Dermis microvascular lymphatic vessel endothelial cell (primary cell): ENCODE measurements at places on chromosomes 11 and 22. TPM values are rescaled to one million over a fixed set of nuclear protein-coding genes. Genes with fewer than 3 reads are reported as not detected.

DNA sequence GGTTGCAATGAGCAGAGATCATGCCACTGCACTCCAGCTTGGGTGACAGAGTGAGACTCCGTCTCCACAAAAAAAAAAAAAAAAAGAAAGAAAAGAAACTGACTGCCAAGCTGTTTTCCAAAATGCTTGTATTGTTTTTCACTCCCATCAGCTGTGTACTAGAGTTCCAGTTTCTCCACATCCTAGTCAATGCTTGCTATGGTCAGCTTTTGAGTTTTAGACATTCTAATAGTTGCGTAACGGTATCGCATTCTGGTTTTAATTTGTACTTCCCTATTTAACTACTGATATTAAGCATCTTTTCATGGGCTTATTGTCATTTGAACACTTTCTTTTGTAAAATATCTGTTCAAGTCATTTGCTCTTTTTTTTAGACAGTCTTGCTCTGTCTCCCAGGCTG lies 55.7 kb downstream of the TSPAN18 start:
- DNase-seq = no peak

DNA sequence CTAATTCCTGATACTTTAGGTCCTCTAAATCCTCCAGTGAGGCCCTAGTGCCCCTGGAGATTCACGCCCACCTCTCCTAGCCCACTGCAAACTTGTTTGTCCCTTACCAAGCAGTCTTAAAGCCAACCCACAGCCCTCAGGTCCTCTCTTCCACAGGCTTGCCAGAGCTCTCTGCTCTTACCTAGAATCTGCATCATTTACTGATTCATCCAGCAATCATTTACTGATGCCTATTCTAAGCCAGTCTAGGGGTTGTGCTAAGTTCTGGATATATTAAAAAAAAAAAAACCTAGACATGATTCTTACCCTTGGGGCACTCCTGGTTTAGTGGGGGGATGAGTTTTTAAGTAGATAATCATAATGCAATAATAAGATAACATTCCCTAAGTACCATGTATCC lies 43.0 kb upstream of the PLET1 start:
- no peak for DNase-seq

DNA sequence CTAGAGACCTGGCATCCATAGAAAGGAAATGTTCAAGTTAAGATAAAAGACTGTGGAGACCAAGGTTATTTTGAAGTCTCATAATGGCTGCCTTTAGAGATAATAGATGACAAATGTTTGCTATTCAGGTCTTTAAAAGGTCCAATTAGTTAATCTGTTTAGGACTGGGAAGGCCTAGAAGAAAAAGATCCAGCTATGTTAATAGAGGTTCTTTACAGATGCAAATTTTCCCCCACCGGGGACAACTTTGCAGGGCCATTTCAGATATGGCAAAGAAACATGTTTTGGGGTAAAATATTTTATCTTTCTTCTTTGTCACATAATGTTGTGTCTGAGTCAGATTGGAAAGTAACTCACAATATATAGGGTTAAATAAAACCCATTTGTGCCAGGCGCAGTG lies 3.1 kb upstream of the APOBEC3G start:
- no peak for DNase-seq

DNA sequence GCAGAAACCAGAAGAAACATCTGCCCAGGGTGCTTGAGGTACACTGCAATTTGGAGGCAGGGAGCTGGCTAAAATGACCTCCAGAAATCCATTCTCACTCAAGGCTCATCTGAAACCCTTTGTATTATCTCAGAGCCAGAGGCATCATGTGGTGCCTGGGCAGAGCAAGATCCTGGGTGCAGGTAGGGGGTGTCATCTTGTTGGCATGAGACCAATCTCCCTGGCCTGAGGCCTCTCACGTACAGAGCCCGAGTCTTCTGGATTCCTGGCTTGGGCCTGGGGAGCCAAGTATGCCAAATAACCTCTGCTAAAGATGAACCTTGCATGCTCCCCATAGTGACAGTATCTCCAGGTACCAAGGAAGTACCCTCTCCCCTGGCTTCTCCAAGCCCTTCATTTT lies 2.4 kb downstream of the LMO1 start:
- DNase-seq = no peak

Gene COPB1
- total RNA-seq = 204 and 211 TPM in 2 replicates

DNA sequence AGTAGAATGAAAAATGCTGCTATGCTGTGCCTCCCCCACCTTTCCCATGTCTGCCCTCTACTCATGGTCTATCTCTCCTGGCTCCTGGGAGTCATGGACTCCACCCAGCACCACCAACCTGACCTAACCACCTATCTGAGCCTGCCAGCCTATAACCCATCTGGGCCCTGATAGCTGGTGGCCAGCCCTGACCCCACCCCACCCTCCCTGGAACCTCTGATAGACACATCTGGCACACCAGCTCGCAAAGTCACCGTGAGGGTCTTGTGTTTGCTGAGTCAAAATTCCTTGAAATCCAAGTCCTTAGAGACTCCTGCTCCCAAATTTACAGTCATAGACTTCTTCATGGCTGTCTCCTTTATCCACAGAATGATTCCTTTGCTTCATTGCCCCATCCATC lies 14.9 kb upstream of the HBE1 start:
- DNase-seq = no peak

DNA sequence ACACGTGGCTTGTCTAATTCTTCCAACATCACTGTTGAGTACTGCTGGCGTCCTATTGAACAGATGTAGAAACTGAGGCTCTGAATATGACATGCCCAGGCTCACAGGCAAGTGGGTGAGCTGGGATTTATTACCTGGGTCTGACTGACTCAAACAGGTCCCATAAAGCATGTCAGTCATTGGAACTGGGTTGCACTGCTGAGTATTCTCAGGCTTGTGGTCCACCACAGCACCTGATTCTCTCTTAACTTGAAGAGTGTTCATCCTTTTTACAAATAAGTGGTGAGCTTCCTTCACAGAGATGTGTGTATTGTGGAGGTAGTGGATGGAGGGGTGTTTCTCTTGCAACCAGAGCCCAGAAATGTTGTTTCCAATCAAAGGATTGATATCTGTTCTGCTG lies 44.5 kb downstream of the SC5D start:
- no peak for DNase-seq

Gene GGT1
- 6.9 and 23.0 TPM in 2 replicates for total RNA-seq

DNA sequence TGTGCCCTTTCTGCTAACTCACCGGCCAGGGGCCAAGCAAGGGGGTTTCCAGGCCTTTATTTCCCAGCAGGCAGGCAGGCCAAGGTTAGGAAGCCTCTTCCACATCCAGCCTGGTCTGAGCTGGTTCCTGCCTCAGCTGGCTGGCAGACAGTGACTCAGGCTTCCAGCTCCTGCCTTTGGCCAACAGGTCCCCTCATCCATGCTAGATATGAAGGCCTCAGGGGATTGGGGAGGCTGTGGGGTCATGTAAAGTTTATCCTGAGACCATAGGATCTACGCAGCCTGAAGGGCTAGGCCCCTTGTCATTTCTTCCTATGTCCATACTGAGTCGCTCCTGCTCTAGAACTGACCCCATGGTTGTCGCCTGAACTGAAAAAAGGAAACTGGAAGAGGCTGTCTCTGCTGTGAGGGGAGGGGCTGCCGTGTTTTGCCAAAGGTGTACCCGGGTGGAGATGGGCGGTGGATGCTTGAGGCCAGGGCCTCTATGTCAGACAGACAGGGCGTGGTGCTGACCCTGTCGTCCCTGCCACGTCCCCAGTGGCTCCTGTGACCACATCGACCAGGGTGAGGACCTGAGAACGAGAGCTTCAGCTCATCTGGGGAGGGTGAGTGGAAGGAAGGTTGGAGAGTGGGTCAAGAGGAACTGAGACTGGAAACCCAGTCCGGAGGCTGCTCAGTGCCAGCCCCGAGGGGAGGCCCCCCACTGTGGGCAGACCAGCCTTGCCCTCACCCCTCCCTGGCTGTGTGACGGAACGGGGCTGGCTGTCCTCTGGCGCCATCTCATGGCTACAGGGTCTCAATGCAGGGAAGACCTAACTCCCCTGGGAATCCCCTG lies 17.0 kb downstream of the P2RY6 start:
- peak; percentile 62 for DNase-seq

- no peak for DNase-seq
Observed at GRCh38 chr11:96179905-96180304, 163.1 kb downstream of the MAML2 start.

Gene MAP6
- total RNA-seq = 0.26 and 0.51 TPM in 2 replicates

- DNase-seq = peak; percentile 75
Observed at GRCh38 chr11:36744375-36745168, 146.5 kb upstream of the RAG2 start.

DNA sequence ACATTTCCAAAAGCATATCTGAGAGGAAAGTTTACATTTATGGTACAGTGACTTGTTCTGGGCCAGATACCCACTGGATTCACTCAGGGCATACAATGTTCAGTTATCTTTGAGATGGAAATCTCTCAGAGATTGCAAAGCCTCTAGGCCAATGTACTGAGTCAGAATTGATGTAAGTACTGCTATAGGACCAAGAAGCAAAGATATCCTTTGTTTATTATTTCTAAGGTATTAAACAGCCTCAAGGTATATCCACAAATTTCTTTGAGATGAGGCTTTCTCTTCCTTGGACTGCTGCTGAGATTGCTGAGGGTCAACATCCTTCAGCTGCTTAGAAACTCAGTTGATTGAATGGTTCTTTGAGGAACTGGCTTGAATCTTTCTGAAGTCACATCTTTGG lies 484.0 kb downstream of the METTL15 start:
- DNase-seq = no peak

- no peak for DNase-seq
Observed at GRCh38 chr11:126862664-126863243, 137.8 kb downstream of the KIRREL3 start.

DNA sequence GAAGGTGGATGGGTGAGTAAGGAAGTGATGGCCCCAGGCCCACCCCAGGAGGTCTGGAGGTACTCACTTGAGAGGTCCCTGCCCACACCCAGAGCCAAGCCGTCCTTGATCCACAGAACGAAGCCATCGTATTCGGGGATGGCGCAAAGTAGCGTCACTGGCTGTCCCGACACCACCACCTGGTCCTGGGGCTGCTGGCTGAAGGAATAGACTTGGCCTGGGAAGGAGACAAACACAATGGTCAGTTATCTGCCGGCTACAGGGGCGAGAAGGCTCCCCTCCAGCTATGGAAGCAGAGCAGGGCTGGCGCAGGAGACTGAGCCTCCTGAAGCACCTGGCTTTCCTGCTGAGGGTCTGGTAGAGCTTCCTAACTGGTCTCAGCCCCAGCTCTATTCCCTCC lies 171.0 kb downstream of the ST3GAL4 start:
- no peak for DNase-seq

- DNase-seq = no peak
Observed at GRCh38 chr22:35952576-35952975, 76.0 kb downstream of the RBFOX2 start.

- no peak for DNase-seq
Observed at GRCh38 chr22:40718250-40719204, 39.2 kb downstream of the MCHR1 start.

Gene DGAT2
- 1.3 TPM in 2 replicates for total RNA-seq

Gene AHNAK
- 231 and 244 TPM in 2 replicates for total RNA-seq

- DNase-seq = no peak
Observed at GRCh38 chr22:26289611-26290101, 120.4 kb downstream of the SEZ6L start.

GRCh38 chr22:40509401-40510134 lies 127.0 kb downstream of the MRTFA start:
- no peak for DNase-seq

DNA sequence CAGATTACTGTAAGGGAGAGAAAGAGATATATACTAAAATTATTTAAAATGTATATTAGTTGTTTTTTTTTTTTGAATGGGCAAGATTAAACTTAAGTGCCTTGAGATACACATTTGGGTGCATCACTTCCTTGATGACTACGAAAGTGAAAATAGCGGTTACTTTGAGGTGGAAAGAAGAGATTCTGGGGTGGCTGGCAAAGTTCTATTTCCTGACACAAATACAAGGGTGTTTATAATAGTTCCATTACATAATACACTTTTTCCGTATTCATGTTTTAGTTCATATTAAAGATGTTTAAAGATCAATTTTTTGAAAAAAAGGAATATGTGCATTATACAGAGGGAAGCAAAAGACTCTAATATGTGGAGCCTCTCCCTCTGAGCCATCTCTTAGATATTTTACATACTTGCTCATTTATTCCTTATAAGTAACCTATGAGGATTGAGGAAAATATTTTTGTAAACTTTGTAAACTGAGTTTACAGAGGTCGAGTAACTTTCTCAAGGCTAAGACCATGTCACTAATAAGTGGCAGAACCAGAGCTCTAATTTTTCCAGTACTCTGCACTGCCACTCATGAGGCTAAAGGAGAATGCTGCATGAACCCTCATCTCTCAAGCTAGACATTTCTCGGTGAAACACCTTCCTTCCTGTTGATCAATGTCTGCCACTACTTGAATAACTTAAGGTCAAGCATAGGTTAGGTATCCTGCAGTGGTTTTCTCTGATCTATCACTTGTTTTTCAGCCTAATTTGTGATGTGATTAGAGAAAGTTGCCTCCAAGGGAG lies 58.6 kb downstream of the DDIAS start:
- no peak for DNase-seq

Gene RAB1B
- 64.3 and 98.1 TPM in 2 replicates for total RNA-seq
